ENCODE measurements at places on chromosomes 4 and X.
A peak's percentile ranks its signal among the peaks of the same experiment; 100 is the strongest.

GRCh38 chr4:178993306-178993705 lies 1551.1 kb upstream of the AGA start:
- no peak for DNase-seq

GRCh38 chrX:23376581-23376980 lies 41.9 kb downstream of the PTCHD1 start:
- no peak for DNase-seq

DNA sequence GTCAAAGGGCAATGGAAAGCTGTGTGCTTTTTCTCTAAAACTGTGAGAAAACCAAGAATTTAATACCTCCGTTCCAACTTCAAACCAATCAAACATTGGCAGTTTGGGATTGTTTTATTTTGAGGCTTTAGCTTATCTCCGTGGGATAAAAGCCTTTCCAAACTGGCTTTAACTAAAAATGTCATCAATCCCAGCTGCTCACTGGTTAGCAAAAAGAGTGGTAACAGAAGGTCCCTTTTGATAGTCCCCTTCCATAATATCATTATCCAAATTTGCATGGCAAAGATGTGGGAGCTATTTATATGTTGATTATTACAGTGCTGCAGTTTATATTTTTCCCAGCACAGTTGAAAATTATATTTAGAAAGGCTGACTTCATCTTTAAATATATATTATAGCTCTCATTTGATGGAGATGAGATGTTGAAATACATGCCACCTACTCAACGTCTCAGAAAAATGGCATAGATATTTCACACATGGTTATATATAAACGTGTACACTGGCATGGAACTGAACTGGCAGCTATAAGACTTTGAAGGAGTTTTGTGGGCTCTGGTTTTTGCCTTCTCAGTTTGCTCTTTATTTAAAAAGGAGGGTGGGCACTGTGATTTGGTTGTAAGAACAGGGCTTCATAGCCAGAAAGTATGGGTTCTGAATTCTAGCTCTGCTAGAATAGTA lies 707.1 kb upstream of the SLIT2 start:
- DNase-seq = no peak

DNA sequence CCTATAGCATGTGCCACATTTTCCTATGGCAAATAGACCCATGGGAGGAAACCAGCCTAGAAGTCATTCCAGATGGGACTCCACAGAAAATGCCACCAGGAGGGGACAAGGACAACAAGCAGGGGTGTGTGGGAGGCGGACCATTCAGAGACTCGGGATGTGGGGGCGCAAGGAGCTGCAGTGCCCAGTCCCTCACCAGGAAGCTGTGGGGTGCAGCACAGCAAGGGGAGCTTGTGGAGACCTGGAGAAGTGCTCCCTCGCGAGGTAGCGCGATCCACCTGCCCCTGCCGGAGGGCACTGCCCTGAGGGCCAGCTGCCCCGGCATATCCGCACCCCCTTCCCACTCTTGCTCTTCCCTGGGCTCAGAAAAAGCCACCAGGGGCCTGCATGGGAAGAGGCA lies 45.5 kb upstream of the C4orf50 start:
- no peak for DNase-seq

DNA sequence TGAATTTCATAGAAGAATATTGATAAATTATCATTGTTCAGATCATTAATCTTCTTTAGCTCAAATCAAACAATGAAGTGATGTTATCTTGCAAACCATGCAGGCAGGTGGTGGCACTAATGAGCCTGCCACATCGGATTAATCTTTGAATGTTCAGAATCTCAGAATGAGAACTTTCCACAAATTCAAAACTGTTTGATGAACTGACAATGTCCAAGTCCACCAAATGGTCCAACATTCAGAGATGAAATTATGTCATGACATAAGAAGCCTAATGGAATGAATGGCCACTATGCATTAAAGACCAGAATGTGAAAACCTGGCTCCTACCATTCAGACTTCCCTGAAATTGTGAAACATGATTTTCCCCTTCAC lies 67.5 kb downstream of the SORBS2 start:
- no peak for DNase-seq

GRCh38 chrX:79036157-79036880 lies 91.1 kb downstream of the P2RY10 start:
- no peak for DNase-seq

GRCh38 chrX:31012509-31013025 lies 59.3 kb downstream of the FTHL17 start:
- DNase-seq = no peak

- no peak for DNase-seq
These were observed 147.2 kb upstream of the SFRP2 start for GRCh38 chr4:153936121-153936520.

GRCh38 chr4:186760576-186760975 lies 36.9 kb upstream of the FAT1 start:
- DNase-seq = no peak

- DNase-seq = no peak
These were observed 71.6 kb upstream of the SLC4A4 start for GRCh38 chr4:71267244-71267643.

DNA sequence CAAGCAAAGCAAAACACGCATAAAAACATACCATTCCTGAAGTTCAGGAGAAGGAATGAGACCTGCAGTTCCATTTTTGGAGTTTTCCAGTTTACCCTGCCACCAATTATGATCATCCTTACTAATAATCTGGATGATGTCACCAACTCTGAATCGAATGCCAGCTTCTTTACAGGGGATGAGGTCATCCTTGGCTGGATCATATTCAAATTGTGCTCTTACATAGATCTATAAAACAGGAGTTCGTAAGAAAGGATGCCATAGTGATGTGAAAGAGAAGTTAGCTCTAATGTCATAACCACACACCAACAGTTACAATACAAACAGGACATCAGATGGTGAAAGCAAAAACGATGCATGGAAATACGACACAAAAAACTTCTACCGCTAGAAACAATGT lies 106.5 kb downstream of the NYX start:
- no peak for DNase-seq

DNA sequence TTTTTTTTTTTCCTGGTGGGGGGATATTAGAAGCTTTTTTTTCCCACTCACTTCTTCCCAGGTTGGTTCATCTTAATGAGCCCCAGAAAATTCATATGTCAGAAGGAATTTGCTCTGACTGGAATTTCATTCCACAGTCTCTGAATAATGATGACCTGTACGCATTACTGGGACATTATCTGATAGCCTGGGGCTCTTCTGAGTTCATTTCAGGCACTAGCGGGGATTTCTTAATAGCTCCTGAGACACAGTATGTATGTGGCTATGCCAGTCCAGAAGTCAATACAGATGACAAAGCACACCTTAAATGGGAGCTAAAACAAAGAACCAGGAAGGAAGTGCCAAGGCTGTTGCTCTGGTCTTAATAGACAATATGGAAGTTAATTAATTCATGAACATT lies 295.2 kb upstream of the IGFBP7 start:
- DNase-seq = no peak

- no peak for DNase-seq
These were observed 71.1 kb downstream of the COL25A1 start for GRCh38 chr4:109231331-109231730.

- peak; percentile 57 for DNase-seq
These were observed 4.1 kb upstream of the CPLX1 start for GRCh38 chr4:829761-830600.

DNA sequence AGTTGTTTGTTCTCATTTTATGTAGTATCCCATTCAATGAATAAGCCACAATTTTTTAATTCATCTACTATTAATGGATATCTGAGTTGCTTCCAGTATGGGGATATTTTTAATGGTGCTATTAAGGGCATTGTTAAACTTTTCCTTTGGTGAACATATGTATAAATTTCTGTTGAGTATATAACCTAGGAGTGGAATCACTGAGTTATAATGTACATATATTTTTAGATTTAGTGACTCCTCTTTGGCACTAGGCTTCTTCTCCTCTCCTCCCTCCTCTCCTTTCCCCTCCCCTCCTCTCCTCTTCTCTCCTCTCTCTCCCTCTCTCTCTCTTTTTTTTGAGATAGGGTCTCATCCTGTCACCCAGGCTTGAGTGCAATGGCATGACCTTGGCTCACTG lies 26.4 kb downstream of the RBM47 start:
- DNase-seq = no peak

DNA sequence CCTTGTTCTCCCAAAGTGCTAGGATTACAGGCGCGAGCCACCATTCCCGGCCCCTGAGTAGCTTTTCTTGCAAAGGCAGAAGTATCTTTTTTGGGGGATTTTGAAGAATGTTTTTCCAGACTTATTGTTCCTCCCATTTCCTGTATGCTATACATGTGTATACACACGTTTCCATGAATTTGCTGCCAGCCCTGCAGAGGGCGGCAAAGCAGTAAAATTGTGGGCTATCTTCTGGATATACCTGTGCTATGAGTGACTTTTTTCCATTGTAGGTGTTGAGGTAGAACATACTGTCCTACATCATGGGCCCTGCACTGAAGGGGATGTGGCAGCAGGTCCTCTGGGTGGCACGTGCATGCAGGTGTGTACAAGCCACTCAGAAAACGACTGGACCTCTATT lies 16.9 kb upstream of the MED28 start:
- no peak for DNase-seq

DNA sequence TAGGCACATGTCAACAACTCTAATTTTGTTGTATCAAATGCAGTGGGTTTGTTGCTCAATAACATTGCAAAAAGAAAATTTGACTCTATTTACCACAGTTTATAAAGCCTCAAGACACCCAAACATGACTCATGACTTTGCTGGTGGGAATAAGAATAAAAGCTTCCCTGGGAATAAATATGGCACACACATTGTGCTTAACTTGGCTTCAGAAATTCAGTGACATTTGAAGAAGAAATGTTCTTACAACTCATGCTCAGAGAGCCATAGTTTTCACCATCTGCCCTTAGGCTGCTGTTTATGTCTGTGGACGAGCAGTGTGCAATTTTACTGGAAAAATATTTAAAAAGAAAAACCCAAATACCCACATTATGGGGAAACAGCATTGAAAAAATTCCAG lies 60.9 kb downstream of the SPATA18 start:
- DNase-seq = no peak

GRCh38 chr4:74418063-74418670 lies 26.8 kb upstream of the AREG start:
- no peak for DNase-seq

DNA sequence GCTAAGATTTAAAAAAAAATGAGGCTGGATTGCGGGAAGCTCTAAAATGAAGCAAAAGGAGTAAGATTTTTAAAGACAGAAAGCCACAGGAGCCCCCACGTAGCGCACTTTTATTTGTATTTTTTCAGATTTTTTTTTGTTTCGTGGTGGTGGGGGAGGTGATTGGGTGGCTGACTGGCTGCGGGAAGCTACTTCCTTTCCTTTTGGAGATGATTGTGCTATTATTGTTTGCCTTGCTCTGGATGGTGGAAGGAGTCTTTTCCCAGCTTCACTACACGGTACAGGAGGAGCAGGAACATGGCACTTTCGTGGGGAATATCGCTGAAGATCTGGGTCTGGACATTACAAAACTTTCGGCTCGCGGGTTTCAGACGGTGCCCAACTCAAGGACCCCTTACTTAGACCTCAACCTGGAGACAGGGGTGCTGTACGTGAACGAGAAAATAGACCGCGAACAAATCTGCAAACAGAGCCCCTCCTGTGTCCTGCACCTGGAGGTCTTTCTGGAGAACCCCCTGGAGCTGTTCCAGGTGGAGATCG lies 908 bp downstream of the PCDH10 start:
- no peak for DNase-seq

DNA sequence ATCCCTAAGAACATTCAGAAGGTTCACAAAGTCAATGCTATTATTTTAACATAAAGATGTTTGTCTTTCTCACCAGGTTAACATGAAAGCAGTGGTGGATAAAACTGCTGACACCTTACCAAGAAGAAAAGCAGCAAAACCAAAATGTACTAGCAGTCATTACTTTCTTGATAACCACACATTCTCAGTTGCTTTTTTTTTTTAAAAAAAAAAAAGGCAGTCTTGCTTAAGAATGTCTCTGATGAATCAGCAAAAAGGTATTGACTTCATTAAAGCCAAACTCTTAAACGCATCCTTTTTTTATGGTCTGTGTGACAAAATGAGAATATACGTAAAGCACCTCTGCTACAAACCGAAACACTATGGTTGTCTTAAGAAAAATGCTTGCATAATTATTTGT lies 31.9 kb downstream of the CDKL2 start:
- no peak for DNase-seq

DNA sequence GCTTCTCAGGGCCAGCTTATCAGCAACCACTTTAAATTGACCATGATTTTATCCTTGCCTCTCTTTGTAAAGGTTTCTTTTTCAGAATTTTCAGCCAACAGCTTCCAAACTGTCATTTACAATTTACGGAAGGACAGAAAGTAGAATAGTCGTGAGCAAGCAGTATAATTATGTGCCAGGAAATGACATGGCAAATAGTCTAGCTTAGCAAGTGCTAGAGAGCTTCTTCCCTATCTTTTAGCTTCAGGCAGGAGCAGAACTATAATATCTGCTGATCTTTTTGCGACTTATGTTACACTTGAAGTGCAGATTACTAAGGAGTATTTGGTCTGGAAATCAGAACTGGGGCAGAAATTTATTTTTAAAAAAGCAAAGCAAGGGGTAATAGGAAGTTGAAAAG lies 123.0 kb upstream of the AP1S2 start:
- DNase-seq = no peak

- DNase-seq = no peak
These were observed 243.2 kb downstream of the MGST2 start for GRCh38 chr4:139908636-139909437.

- DNase-seq = no peak
These were observed 93.0 kb downstream of the ZXDA start for GRCh38 chrX:57817302-57817701.

DNA sequence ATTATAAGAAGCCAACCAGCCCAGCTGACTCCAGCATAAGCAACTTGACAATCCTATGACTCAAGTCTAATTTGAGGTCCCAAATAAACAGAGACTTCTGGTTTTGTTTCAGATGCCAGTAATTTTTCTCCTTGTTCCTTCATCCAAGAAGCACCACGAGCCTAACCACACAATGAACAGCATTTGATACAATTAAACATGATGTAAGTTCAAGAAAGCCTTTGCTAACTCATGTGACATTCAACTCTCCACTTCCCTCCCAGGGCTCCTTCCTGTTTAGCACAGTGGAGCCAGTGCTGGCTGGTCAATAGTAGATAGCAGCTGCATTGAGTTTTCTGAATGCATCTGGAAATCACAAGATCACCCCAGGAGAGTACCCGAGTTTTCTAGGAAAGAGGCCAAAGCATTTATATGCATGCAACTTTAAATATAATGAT lies 206.3 kb downstream of the ARHGAP24 start:
- DNase-seq = no peak
